ENCODE measurements at places on chromosomes 13 and 19. TPM values are rescaled to one million over a fixed set of nuclear protein-coding genes. Genes with fewer than 3 reads are reported as not detected.

DNA sequence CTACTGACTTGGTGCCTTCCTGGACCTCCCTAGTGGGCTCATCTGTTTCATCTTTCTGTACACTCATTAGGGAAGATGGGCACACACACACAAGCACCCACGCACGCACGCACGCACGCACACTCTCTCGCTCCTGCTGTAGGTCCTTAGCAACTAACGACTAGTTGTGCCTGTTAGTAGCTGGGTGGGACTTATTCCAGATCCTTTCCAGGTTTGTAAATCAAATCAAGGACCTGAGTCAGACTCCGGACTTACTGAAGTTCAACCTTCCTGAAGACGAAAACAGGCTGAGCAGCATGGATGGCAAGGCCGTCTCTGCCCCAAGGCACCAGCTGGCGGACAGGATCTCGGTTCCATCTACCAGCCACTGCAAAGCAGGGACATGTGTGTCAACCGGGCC is 76.2 kb downstream of the SLC15A1 start:
- no peak overlapping the region for H3K27ac ChIP-seq
- H3K36me3 ChIP-seq, result no peaks in the 10 kb centered on the region
- DNase-seq, result no peak
- no peak overlapping the region for H3K4me3 ChIP-seq

GRCh38 chr19:2289714-2290435 is 7.9 kb upstream of the PEAK3 start:
- H3K4me1 ChIP-seq, result no peaks in the 10 kb centered on the region
- H3K4me3 ChIP-seq, result peak overlapping the region; percentile 16

DNA sequence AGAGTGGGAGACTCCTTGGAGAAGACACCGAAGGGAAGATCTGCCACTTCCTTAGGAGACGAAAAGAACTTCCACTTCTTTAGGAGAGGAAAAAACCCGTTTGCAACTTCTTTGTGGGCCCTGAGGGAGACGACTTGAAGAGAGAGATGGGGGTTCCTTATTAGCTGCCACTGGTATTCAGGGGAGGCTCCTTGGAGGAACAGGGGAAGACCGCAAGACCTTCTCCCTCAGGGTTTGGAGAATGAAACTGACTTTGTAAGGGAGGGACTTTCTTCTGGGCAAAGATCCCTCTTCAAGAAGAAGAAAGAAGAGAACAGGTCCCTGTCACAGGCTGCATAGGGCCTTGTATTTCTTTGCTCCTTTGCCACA is 416 bp downstream of the BCKDHA start:
- no peak for DNase-seq
- H3K36me3 ChIP-seq, result no peaks in the 10 kb centered on the region
- H3K27ac ChIP-seq, result peak overlapping the region; percentile 92
- peaks cover 28% of the 10 kb centered on the region for H3K4me1 ChIP-seq
- H3K27me3 ChIP-seq, result no peaks in the 10 kb centered on the region

The PROZ gene
- total RNA-seq, result 36.6 TPM

The ZNF701 gene
- total RNA-seq, result 4.9 TPM

DNA sequence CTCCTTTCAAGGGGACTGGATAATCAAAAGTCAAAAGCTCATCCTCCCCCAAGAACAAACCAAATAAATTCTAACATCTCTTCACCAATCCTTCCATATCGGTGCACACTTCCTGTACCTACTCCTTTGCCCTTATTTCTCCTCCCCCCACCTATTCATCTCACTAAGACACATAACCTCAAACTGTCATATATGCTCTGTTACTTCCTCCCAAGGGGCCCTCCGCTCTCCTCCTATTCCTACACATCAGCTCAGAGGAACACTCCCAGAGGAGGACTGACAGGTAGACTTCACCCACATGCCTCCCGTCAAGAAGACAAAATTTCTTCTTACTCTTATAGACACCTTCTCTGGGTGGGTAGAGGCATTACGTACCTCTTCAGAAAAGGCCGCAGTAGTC is 48.1 kb downstream of the ZNF93 start:
- no peak overlapping the region for H3K4me3 ChIP-seq
- no peaks in the 10 kb centered on the region for H3K4me1 ChIP-seq

GRCh38 chr13:61728471-61728870 is 312.8 kb upstream of the PCDH20 start:
- DNase-seq, result no peak
- H3K4me1 ChIP-seq, result no peaks in the 10 kb centered on the region
- no peak overlapping the region for H3K27ac ChIP-seq
- no peaks in the 10 kb centered on the region for H3K27me3 ChIP-seq
- H3K36me3 ChIP-seq, result no peaks in the 10 kb centered on the region

DNA sequence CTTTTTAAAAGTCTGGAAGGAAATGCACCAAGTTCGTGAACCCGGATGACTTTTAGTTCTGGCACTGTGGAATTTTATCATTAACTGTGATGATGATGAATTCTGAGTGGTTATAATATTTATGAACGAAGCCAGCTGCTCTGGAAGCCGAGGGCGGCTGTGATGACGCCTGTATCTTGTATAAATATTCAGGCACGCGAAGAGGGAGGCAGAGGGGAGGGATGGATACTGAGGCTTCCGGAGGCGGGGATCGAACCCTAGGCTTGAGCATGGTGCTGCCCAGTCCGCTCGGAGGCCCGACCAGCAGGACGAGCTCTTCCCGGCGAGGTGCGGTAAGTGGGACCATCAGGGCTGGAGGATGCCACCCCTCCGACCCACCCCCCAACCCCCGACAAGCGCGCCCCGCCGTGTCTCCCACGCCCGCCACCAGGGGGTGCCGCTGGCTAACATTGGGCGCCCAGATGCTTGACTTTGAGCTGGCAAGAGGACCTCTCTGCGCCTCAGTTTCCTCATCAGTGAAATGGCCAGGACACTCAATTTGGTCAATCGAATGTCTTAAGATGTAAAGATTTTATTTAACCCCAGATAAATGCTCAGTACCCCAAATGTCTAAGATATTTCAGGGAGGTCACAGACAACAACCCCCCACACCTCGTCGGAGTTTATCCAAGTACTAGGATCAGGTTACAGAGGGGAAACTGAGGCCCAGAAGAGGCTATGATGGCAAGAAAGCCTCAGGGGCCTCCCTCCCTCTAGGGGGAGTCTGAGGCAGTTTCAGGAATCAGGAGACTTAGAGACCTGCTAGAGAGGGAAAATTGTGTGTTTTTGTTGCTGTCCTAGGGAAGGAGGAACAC is 4.5 kb upstream of the RAB3A start:
- peak overlapping the region; percentile 28 for H3K27ac ChIP-seq
- no peak overlapping the region for H3K4me3 ChIP-seq
- DNase-seq, result peak; percentile 48
- no peaks in the 10 kb centered on the region for H3K27me3 ChIP-seq

DNA sequence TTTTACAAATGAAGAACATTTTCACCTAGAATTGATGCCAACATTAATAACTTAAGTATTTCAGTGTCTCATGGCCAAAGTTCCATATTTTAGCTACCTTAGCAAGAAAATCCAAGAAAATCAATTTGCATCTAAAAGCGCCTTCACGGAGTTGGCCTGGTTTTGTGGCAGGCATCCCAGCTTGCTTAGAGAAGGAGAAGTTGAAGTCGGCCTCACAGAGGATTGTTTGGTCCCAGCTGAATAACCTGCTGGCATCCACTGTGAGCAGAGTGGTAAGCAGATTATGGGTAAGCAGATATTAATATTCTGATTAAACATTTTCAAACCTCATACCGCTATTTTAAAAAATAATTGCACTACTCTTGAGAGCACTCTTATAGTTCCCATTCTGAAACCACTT is 62.3 kb upstream of the STARD13 start:
- peaks cover 8% of the 10 kb centered on the region for H3K4me1 ChIP-seq
- no peak overlapping the region for H3K4me3 ChIP-seq
- no peaks in the 10 kb centered on the region for H3K27me3 ChIP-seq
- no peak for DNase-seq
- H3K36me3 ChIP-seq, result no peaks in the 10 kb centered on the region
- H3K27ac ChIP-seq, result no peak overlapping the region

DNA sequence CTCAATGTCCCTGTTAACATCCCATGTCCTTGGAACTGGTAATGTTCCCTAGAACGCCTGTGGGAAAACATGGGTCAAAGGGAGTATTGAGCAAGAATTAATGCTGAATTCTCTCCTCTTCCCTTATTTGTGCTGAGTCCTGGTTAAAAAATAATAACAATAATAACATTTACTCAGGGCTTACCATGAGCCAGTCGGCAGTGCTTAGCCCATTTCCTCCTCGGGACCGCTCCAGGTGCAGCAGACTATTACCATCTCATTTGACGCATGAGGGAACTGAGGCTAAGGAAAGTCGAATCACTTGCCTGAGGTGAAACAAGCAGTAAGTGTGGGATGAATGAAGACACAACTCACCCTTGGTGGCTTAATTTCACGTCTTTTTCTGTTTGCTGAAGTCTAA is 33.6 kb upstream of the SLC15A1 start:
- no peak overlapping the region for H3K4me3 ChIP-seq
- no peaks in the 10 kb centered on the region for H3K27me3 ChIP-seq
- peaks cover 15% of the 10 kb centered on the region for H3K4me1 ChIP-seq

GRCh38 chr19:29516358-29516725 is 9.5 kb upstream of the VSTM2B start:
- no peaks in the 10 kb centered on the region for H3K36me3 ChIP-seq
- H3K4me1 ChIP-seq, result no peaks in the 10 kb centered on the region
- H3K4me3 ChIP-seq, result no peak overlapping the region
- no peak overlapping the region for H3K27ac ChIP-seq

DNA sequence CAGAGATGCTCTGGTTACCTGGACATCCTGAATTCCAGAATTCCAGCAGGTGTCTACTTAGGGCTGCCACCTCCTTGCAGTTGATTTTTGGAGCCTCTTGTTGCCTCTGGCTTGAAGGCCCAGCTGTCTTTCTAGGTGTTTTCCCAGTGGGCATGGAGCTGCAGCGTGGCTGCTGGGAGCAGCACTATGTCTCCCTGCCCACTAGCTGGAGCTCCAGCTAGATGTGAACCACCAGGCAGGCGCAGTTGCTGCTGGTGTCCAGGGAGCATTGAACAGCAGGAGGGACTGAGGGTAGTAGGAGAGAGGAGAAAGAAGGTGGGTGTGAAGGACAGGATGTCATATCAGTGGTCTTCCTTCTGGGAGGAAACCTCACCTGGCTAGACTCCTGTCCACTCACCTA is 9.9 kb upstream of the SELENOW start:
- DNase-seq, result no peak
- no peak overlapping the region for H3K27ac ChIP-seq
- no peak overlapping the region for H3K4me3 ChIP-seq
- no peaks in the 10 kb centered on the region for H3K27me3 ChIP-seq
- no peaks in the 10 kb centered on the region for H3K4me1 ChIP-seq
- H3K36me3 ChIP-seq, result no peaks in the 10 kb centered on the region

DNA sequence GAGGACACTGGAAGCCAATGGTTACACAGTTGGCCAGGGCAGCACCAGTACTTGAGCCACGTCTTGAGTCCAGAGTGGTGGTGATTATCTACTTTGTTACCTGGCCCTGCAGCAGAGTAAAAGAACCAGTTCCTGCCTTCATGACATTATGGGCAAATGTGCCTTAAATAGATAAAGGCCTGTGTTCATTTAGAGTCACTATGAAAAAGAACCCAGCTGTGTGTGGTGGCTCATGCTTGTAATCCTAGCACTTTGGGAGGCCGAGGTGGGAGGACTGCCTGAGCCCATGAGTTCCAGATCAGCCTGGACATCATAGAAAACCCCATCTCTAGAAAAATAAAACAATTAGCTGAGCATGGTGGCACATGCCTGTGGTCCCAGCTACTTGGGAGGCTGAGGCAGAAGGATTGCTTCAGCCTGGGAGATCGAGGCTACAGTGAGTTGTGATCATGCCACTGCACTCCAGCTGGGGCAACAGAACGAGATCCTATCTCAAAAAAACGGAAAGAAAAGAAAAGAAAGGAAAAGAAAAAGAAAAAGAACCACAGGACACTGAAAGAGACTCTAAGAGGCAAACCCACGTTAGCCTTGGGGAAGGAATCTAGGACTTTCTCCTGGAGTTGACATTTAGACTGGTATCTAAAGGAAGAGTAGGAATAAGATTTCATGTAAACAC is 3.4 kb upstream of the IRF2BP1 start:
- H3K4me3 ChIP-seq, result no peak overlapping the region
- no peaks in the 10 kb centered on the region for H3K27me3 ChIP-seq
- peaks cover 21% of the 10 kb centered on the region for H3K4me1 ChIP-seq
- no peak overlapping the region for H3K27ac ChIP-seq
- H3K36me3 ChIP-seq, result no peaks in the 10 kb centered on the region

GRCh38 chr19:34766386-34766785 is 6.6 kb downstream of the ZNF599 start:
- DNase-seq, result no peak
- no peak overlapping the region for H3K4me3 ChIP-seq
- H3K36me3 ChIP-seq, result peaks cover 74% of the 10 kb centered on the region

DNA sequence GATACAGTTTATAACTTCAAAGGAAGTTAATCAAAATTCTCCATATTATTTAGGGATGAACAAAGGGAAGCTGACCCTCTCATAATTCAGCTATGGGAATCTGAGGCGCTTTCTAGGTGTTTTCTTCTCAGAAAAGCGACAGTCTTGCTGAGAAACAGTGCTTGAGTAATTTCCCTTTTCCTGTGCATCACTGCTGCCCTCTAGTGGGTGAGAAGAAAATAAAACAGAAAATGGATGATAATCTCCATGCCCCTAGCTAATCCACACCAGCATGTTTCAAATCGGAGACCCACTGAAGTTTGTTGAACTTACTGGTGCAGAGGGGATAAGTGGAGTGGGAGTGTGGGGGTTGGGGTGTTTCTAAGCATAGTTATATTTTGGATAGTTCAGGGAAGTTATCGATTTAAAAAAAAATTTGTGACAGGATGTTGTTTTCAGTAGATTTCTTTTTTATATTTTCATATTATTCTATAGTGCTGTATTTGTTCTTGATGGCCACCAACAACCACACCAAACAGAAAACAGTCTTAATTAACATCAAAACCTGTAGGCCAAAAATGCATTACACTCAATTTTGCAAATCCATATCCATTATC is 21.4 kb downstream of the LCP1 start:
- DNase-seq, result no peak
- peaks cover 2% of the 10 kb centered on the region for H3K4me1 ChIP-seq
- no peaks in the 10 kb centered on the region for H3K27me3 ChIP-seq
- no peak overlapping the region for H3K27ac ChIP-seq
- H3K36me3 ChIP-seq, result peaks cover 5% of the 10 kb centered on the region
- H3K4me3 ChIP-seq, result no peak overlapping the region

Data from liver (tissue), 10 donors.